SW480 (cell line): ENCODE measurements at places on chromosomes 12 and 14.

GRCh38 chr14:77000340-77001270 lies 27.9 kb downstream of the IRF2BPL start:
- no peak for DNase-seq

- DNase-seq, result no peak
Measured at GRCh38 chr12:57624441-57625220, 8.4 kb downstream of the B4GALNT1 start.

GRCh38 chr14:69107407-69108003 lies 45.4 kb downstream of the DCAF5 start:
- DNase-seq, result peak; percentile 76

GRCh38 chr12:111219440-111219839 lies 149.5 kb downstream of the PHETA1 start:
- no peak for DNase-seq

DNA sequence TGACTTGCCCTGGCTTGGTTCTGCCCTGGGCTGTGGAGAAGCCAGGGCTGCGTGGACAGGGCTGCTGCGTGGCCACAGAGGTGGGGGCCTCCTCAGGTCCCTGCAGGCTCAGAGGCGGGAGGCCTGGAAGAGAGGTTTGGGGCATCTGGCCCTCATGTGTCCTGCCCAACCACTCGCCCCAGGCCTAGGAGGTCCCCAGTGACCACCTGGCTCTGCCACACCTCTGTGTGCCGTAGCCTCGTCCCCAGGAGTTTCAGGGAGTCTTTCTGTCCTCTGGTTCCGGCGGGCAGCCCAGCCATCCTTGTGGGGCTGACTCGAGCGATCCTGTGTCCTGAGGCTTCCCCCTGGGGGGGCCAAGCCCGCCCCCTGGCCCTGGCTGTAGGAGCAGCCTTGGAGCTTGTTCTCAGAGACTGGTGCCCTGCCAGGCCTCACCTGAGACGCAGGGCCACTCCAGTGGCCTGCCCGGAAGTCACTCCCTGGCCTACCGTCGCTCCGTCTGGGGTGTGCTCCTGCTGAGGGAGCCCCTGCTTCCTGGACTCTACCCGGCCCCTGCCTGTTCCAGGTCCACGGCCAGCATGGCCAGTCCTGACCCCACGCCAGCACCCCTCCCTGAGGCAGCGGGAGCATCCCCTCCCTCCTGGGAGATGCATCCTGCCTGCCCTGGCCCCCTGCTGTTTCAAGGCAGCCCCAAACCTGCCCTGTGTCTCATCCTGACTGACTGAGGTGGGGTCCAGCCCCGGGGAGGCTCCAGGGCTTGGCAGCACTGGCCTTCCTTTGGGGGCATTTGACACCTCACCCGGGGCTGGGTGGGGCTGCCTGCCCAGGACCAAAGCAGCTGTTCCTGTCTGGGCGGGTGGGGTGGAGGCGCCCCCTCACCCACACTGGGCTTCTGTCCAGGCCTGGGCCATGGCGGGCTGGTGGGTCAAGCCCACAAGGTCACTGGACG lies 13.9 kb downstream of the ASPG start:
- DNase-seq, result no peak

DNA sequence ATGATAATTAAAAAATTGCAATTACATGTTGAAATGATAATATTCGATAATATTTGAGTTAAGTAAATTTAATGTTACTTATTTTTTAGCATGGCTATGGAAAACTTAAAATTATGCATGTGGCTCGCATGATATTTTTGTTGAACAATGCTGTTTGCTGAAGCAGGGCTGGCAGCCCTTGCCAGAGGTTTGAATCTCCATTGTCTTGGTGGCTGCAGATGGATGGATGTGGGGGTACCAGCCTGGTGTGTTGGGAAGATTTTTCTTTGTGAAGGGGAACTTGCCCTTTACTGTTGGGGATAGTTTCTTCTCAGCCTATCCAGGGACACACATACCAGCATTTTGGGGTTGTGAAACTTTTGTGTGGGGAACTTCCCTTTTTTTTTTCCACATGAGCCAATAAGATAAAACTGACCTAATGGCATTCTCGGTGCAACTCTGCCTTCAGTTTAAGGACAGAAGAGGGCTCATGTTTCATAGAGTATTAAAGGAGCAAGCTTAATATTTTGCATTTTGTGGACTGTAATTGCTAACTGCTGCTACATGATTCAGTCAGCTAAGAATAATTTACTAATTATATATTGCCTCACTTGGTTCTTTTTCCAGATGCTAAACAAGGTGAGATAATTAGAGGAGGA lies 8.8 kb downstream of the RASSF3 start:
- no peak for DNase-seq

- no peak for DNase-seq
Measured at GRCh38 chr12:124778411-124778810, 85.3 kb downstream of the SCARB1 start.

GRCh38 chr12:70448371-70448770 lies 82.3 kb downstream of the KCNMB4 start:
- no peak for DNase-seq

- no peak for DNase-seq
Measured at GRCh38 chr12:28575593-28576205, 385.4 kb downstream of the CCDC91 start.

- DNase-seq, result no peak
Measured at GRCh38 chr12:89793946-89794345, 85.3 kb upstream of the ATP2B1 start.

- DNase-seq, result no peak
Measured at GRCh38 chr12:53996240-53997203, 3.4 kb upstream of the HOXC9 start.

- DNase-seq, result no peak
Measured at GRCh38 chr14:79420725-79421124, 790.6 kb downstream of the DIO2 start.

GRCh38 chr12:118840878-118841277 lies 140.5 kb upstream of the SRRM4 start:
- DNase-seq, result no peak
